ENCODE measurements at places on chromosomes 5 and 9.

- no peak for DNase-seq
These were observed 98.4 kb downstream of the SCAMP1 start for GRCh38 chr5:78458843-78459242.

DNA sequence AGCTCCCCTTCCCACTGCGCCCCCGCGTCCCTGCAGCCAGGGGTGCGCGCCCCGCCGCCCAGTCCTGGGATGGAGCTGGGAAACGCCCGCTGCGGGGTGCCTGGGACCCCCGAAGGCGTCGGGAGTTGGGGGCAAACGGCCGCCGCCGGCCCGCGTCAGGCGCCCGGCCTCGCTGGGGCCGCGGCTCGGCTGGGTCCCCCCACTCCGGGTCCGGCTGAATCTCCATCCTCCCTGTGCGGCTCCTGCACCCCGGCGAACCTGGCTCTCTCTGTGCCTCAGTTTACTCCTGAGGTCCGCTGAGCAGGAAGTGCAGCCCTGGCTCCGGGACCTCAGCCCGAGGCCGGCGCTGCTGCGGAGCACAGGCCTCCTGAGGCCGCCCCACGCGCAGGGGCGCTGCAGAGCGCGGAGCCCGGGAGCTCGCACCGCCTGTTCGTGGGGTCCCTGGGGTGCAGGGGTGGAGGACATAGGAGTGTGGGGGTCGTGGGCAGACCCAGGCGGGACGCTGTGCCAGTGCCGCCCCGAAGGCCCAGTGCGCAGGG lies 13.9 kb upstream of the TMEM250 start:
- DNase-seq = no peak

DNA sequence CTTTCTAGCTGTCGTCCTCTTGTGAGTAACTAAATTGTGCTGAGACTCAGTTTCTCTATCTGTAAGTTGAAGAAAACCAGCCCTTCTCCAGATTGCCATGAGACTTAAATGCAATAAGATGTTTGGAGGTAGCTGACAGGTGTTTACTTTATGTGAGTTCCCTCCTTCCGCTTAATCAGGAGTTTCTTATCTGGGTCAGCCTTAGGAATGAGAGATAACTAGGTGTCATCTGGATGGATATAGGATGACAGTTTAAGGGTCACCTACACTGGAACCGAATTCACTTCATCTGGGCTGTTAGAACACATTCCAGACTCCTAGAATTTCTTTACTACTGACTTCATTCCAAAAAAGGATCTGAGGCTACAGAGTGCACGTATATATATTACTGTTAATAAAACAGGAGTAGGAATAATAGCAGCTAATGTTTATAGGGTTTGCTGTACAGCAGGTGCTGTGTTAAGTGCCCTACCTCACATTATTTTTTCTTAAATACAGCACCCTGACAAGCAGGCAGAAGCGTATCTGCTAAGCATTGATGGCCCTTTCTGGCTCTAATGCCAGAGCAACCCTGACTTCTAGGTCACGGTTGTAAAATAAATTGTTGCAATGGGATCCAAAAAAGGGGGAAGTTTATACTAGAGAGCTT lies 30.0 kb upstream of the CPEB4 start:
- DNase-seq = no peak

GRCh38 chr5:73722231-73722630 lies 96.2 kb downstream of the ARHGEF28 start:
- no peak for DNase-seq

Data from stimulated activated CD8-positive, alpha-beta memory T cell treated with anti-CD3 and anti-CD28 coated beads, Interleukin-2, amount 100 ng/mL, for 1 hour (primary cell).